ENCODE measurements at places on chromosomes 7 and 10.

DNA sequence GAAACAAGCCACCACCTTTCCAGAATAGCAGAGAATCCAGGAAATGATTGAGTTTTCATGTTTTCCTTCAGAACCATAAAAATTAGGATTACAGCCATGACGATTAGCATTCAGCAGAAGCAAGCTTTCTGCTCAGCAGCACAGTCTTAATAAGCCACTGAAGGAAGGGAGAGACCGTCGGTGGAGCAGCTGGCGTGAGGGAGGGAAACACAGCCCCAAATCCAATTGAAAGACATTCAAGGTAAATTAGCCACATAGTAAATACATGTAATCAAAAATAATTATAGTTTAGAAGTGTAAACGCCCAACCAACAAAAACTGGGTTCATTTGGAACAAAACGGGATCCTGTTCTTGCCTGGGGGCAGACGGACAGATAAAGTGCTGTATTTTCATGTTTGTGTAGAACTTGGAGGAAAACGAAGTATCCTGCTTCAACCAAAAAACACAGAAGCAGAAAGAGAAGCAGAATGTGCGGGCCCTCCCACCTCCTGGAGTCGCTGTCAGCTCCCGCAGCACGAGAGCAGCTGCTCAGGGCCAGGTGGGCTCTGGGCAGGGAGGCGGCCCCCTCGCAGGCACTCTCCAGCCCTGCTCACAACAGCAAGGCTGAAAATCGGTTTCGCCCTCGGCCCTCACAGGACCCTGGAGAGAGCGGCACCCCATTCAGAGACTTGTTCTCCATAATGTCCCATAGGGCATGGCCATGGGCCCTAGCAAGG, 84.9 kb downstream of the TCERG1L start:
- DNase-seq, result no peak

DNA sequence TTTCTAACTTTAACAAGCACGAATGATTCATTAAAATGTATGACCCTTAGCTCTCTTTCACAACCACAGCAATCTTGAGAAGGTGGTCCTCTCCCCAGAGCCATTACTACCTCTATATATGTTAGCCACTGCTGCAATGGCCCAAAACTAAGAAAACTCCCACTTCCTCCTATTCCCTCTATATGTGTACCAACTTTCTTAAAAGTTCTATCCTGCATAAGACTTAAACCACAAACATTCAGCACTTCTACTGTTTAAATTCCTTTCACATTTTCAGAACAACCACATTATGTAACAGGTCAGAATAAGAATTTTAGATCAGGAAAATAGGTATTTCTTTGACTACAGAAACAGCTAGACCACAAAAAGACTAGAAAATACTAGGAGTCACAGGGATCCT, 36.2 kb downstream of the WASL start:
- DNase-seq, result no peak

DNA sequence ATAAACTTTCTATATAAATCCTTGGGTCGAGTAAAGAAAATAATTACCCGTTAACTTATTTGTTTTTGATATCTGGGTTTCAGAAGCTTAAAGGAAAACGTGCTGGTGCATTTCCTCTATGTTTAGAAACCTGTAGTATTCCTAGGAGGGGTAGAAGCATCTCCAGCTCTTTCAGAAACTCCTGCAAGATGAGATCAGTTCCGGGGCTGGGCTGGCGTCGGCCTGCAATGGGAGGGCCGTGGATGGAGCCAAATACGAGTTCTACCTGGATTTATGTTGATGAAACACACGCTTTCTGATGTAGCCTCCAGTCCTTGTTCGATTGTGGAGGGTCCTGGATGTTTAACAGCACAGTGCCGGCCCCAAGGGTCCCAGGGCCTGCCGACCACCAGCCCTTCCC, 35.8 kb upstream of the DIP2C start:
- DNase-seq, result no peak

GRCh38 chr10:86217371-86218080, 149.1 kb downstream of the GRID1 start:
- no peak for DNase-seq

GRCh38 chr7:89780291-89780690, 374.0 kb upstream of the STEAP1 start:
- DNase-seq, result no peak

DNA sequence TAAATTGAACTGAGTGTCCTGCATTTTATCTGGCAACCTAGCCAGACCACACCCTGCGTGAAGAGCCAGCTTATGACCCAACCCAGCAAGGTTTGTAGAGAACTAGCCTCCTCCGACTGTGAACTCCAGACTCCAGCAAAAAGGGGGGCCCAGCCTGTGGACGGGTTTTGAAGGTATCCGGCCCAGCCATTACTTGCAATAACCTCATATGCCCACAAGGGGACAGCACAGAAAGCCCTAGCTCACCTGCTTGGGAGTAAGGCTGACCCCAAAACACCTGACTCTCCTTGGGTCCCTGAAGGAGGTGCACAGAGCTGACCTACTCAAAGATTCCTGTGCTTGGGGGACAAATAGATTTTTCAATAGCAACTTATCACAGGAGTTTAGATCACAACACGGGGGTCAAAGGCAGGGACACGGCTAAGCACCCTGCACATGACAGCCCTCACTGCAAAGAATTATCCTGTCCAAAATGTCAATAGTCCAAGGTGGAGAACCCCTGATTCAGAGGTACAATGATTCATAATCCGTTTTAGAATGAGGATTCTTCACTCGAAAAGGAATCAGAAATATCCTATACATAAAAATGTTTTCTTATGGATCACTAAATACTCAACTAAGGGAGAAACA, 4.6 kb downstream of the TRPV6 start:
- DNase-seq, result no peak

DNA sequence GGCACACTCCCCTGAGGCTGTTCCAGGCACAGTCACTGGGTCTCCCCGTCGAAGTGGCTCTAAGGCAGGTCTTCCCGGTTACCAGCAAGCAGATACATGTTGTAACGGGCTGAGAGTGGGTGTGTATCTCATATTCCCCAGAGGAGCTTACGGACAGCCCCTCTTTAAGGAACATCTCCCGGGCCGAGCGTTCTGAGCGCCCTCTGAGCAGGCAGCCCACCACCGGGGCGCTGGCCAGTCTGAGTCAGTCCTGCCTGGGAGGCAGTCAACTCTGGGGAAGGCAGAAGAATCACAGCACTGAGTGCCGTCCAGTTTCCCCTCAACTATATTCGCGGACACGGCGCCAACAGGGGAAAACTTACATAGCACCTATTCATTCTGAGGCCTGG, 117.4 kb downstream of the LHPP start:
- DNase-seq, result no peak

DNA sequence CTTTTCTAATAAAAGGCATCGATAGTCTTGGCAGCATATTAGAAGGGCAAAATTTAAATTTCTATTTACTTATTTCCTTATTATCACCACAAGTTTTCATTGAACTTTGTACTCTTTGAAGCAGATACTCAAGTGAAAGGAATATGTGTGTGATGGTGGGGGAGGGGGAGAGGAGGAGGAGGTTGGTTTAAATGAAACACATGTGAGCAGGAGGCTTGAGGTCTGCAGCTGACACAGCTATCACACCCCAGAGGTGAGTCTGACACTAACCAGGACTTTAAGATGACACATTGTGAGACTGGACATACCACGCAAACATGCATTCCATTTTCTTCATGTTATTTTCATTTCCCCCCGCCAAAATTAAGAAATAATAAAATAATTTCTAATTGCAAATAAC, 63.3 kb downstream of the CTTNBP2 start:
- DNase-seq, result no peak

DNA sequence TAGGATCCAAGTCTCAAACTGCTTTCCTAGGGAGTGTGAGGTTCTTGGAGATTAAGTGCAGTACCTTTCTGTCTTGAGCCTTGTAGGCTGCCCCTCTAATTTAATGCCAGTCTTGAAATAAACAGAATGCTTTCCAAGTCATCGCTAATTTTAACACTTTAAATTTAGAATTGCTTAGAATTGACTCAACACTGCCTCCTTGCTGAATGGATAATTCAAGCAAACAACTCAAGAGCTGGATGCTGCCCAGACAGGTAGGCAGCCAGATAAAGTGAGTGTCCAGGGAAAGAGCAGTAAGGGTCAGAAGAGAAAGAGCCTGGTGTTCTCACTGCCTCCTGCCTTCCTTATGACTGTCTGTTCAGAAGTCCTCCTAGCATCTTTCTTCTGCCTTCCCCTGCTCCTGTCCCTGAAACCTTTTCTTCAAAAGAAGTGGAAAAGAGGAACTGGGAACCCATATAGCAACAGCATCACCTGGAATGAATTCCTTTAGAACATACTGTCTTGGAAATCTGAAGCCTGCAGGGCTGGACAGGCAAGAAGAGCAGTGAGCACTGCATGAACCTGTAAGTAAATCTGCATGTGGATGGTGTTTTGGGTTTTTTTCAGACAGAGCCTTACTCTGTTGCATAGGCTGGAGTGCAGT, 3.1 kb upstream of the GOT1 start:
- DNase-seq, result no peak

DNA sequence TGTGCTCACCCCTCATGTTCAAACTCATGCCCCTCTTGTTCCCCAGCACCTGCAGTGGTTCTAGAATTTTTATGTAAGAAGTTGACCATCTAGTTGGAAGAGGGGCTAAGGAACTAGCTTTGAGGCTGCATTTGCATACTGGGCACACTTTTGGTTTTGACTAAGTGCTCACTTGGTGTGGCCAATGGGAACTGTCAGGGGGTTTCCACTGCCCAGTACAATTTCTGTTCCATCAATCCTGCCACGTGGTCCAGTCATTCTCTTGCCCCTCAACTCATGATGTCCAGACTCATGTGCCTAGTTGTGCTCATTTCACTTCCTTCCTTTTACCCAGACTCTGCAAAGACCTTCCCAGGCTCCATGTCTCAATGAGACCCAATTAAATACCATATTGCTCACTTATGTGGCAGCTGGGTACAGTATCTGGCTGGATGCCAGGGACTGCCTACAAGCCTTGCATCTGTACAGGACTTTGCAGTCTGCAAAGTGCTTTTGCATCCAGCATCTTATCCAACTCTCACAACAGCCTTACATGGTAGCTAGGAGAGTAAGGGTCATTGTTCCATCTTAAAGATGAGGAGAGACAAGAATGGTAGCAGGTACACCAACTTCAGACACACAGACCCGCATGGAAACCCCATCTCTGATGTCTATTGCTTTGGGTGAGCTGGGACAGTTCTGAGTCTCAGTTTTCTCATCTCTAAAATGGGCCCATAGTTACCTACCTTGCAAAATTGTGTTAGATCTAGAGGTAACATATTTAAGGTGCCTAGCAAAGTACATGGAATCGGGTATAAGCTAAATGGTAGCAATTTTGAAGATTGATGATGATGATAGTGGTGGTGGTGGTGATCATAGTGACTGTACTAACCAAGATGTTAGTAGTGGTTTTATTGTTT, 30.1 kb upstream of the KCNMA1 start:
- no peak for DNase-seq

- DNase-seq, result no peak
Observed at GRCh38 chr10:72124989-72125388, 36.6 kb upstream of the SPOCK2 start.

- DNase-seq, result no peak
Observed at GRCh38 chr10:71970331-71970730, 6.1 kb downstream of the CHST3 start.

DNA sequence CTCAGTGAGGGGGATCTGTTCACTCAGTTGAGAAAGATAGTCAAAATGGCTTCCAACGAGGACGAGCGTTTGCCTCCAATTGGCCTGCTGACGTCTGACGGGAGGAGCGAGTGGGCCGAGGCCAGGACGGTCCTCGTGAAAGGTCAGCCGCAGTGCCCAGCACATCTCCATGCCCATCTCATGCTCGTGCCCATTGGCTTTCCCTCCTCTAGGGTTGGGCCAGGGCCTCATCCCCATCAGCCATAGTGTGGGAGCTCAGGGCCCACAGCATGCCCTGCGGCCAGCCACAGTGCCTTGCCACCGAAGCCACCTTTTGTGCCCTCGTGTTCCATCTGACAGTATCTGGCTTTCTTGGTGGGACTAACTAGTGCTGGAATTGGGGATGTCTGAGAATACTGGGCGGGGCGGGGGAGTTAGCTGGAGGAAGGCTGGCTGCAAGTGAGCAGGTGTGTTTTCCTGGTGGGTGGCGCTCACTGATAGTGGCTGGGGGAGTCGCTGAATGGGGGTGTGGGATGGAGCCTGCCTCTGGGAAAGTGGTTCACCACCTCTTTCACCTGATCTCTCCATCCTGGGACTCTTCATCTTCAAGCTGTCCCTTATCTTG, 13.9 kb downstream of the CHAT start:
- no peak for DNase-seq

DNA sequence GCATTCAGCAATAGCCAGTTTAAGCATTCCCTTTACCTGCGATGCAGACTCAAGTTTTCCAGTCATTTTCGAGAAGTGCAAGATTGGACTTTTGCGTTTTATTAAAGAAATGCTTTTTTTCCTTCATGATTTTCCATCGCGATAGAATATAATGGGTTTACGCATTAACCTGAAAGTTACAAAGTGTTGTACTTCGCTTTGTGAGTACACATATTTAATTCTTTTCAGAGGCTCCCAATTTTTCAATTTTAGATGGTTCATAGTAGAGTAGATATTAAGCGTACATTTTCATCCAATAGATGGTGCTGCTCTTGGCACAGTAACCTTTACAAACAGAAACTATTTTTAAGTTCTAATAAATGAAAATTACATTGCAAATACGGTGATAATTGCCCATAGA, 1.3 kb downstream of the PTPRZ1 start:
- no peak for DNase-seq

DNA sequence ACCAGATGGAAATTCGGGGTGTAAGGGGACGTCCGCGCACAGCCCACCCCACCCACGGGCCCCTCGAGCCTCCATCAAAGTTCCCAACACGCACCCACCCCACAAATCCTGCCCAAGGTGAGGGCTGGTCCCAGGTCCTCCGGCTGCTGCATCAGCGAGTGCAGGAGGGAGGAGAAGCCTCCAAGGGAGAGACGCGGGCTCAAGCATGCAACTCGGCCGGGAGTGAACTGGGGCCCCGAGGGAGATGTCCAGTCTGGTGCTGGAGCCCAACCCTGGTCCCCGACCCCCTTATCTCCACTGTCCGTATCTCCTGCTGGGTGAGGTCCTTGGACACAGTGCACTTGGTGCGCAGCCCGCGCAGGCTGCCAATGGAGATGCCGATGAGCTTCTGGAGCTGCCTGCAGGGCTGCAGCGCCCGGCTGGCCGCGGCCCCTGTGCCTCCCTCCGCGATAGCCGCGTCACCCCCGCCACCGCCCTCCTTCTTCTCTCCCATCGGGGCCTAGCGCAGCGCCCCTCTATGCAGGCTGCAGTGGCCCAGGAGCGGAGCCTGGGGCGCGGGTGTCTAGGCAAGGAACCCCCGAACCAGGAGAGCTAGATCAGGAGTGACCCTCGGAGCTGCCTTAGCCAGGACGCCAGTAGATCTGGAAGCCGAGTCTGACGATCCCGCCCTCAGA, 489.2 kb downstream of the ZNF33B start:
- no peak for DNase-seq

DNA sequence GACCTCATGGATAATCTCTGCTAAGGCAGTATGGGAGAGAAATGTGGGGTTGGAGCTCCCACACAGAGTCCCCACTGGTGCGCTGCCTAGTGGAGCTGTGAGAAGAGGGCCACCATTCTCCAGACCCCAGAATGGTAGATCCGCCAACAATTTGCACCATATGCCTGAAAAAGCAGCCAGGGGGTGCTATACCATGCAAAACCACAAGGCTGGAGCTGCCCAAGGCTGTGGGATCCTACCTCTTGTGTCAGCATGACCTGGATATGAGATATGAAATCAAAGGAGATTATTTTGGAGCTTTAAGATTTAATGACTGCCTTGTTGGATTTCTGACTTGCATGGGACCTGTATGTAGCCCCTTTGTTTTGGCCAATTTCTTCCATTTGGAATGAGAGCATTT, 27.0 kb upstream of the SAMD9L start:
- DNase-seq, result no peak
